ENCODE measurements at places on chromosomes 3 and 15. TPM values are rescaled to one million over a fixed set of nuclear protein-coding genes. Genes with fewer than 3 reads are reported as not detected.

RETNLB gene
- polyA plus RNA-seq = not detected

PLCB2 gene
- 15.0 TPM for polyA plus RNA-seq

- H3K27me3 ChIP-seq = no peaks in the 10 kb centered on the region
- H3K27ac ChIP-seq = no peak overlapping the region
- H3K4me1 ChIP-seq = peaks cover 9% of the 10 kb centered on the region
These were observed 320.3 kb downstream of the THSD4 start for GRCh38 chr15:71435552-71435951.

GRCh38 chr3:37620071-37620635 lies 241.5 kb upstream of the CTDSPL start:
- H3K4me1 ChIP-seq = peaks cover 7% of the 10 kb centered on the region
- no peak overlapping the region for H3K27ac ChIP-seq
- no peaks in the 10 kb centered on the region for H3K36me3 ChIP-seq
- no peak for DNase-seq
- H3K27me3 ChIP-seq = no peaks in the 10 kb centered on the region

FETUB gene
- not detected for polyA plus RNA-seq

- H3K27me3 ChIP-seq = no peaks in the 10 kb centered on the region
- peak overlapping the region; percentile 35 for H3K4me3 ChIP-seq
- H3K4me1 ChIP-seq = no peaks in the 10 kb centered on the region
- no peak overlapping the region for H3K27ac ChIP-seq
- peak; percentile 70 for DNase-seq
These were observed 489.7 kb downstream of the MAGI1 start for GRCh38 chr3:65548848-65549625.
